Urothelium cell line (cell line): ENCODE measurements at places on chromosomes 1 and 21.

DNA sequence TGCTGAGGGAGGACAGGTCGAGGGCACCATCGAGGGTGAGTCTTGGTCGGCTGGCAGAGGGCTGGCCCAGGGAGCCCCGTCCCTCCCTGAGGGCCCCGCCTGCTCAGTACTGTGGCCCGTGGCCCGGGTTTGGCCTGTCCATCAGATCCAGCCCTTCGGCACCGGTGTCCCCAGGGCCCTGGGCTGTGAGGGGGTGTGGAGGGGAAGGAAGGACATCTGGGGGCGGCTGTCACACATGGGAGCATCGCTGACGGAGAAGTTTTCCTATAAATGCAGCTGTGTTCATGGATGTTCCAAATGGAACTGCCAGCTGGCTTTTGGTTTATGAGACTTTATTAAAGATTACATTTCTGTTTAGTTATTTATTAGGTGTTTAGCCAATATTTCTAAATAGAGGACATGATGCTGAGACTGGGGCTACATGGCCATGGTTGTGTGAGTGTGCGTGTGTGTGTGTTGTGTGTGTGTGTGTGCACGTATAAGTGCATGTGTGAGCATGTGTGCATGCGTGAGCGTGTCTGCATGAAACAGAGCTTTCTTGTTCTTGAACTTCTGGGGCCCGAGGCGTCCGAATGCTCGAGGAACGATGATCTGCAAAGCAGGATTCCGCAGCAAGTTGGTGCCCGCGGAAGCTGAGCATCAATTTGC lies 54.3 kb downstream of the SLX9 start:
- no peak for DNase-seq

GRCh38 chr1:230387296-230387695 lies 38.8 kb downstream of the PGBD5 start:
- no peak for DNase-seq

- DNase-seq, result no peak
Observed at GRCh38 chr21:41778930-41779600, 12.2 kb upstream of the RIPK4 start.

GRCh38 chr1:24104854-24105253 lies 7.1 kb downstream of the MYOM3 start:
- no peak for DNase-seq

DNA sequence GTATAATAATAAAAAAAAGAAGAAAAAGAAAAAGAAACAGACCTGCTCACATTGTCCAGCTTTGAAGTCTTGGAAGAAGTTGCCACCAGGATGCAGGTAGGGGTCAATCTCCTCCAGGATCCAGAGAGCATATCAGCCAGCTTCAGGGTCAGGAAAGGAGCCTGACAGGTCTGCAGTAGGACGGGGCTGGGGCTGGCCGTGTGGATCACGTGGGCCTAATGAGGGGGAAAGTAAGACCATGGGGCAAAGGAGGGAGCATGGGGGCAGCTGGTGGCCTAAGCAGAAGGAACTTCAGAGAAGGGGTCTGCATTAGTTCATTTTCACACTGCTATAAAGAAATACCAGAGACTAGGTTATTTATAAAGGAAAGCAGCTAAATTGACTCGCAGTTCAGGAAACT lies 19.3 kb upstream of the SMYD3 start:
- DNase-seq, result no peak
